ENCODE measurements at places on chromosomes 6 and 20.
A peak's percentile ranks its signal among the peaks of the same experiment; 100 is the strongest.

DNA sequence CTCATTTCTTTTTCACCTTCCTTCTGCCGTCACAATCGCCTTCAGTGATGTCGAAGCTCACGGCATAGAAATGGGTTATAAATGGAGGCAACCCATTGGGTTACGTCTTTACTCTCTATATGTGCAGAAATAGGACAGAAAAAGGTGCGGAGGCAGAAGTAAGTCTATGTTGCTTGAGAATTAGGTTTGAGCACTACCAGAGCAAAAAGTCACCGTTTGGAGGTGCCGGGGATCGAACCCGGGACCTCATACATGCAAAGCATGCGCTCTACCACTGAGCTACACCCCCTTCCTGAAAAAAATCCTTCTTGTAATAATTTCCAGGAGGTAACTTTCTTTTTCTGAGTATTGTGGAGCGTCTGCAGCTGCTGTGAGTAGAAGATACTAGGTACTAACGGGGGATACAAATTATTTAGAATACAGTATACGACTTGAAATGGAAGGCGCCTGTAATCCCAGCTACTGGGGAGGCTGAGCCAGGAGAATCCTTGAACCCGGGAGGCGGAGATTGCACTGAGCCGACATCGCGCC lies 134.2 kb downstream of the TRIM27 start:
- no peak for DNase-seq

GRCh38 chr6:163793011-163793983 lies 378.8 kb downstream of the QKI start:
- DNase-seq, result no peak

GRCh38 chr6:3001773-3002293 lies 2.1 kb downstream of the NQO2 start:
- DNase-seq, result no peak

GRCh38 chr6:35321091-35321490 lies 21.3 kb upstream of the PPARD start:
- no peak for DNase-seq

DNA sequence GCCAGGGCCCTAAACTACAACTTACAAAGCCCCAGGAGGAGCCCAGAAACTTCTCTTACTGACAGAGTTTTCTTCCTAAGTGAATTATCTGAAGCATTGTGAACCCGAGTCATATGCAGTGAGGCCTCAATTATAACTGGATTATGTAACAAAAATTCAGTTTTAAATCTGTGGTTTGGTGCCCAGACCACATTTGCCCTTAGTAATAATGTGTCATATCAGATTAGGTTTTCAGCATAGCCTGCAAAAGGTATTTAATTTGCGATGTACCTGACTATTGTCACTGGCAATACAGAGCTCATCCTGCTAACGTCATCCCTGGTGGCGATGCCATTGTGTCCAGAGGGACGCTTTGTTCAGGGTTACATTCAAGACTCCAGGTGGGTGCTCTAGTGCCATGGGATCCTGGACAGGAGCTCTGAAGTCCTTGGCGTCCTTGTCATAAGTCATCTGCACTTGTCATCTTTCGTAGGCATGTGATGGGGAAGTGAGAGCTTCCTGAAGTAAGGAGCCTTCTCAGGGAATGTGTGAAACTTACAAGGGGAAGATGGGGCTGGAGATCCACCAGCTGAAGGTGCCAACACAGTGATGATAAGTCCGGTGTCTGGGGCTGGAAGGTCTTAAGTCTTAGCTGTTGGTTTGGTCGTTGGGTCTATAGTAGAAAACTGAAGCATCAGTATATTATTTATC lies 65.1 kb downstream of the HIVEP1 start:
- DNase-seq, result no peak

DNA sequence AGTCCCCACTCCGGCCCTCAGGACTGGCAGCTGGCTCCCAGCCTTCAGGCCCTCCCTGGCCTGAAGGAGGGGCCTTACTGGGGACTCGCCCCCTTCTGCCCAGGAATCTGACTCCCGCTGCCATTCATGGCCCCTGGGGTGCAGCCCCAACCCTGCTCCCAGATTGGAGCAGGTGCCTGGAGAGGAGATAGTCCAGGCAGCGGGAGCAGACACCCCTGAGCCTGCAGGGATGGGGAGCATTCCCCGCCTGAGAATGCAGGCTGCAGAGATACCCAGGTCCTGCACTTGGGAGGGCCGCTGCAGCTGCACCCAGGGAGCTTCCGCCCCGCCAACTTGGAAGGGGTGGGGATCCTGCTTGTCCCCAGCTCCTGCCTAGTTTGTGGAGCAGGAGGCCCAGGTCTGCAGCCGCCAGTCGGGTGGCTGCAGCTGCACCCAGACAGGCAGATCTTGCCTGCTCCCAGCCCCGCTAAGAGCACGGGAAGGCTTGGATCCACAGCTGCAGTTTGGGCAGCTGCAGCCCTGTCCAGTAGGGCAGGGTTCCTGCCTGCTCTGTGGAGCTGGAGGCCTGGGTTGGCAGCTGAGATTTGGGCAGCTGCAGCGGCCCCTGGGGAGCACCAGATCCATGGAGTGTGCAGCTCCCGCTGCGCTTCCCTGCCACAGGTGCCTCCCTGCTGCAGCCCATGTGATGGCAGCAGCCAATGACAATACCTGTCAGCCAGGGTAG lies 5.2 kb downstream of the GTSF1L start:
- DNase-seq, result no peak

GRCh38 chr6:162408826-162409535 lies 318.6 kb downstream of the PRKN start:
- no peak for DNase-seq

GRCh38 chr20:44271915-44272663 lies 25.0 kb downstream of the GDAP1L1 start:
- DNase-seq, result no peak

DNA sequence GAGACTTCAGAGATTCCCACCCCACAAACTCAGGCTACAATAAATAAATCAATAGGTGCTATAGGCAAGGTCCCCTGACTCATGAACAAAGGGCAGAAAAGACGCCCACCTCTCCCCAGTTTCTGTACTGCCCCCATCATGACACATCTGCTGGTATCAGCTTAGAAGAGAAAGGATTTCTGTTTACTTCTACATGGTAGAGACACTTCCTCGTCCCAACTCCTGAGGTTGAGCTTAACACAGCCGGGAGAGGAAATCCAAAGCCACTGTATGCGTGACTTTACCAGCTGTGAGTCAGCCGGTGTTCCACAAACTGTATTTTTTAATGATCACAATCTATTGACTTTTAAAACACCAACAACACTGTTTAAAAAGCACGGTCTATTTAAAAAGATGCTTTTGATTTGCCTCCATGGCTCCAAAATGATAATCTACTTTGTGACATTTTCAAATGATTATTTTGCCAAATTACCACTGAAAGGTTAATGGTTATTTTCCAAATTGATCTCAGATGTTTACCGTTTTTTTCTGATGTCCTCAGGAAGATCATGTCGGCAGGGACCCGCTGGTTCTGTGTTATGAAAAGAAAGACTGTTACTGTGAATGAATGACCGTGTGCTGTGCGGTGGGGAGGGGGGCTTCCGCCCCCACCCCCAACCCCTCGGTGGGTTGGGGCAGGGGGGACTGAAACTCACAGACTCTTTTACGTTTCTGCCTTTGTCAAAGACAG lies 72.5 kb downstream of the ATP9A start:
- DNase-seq, result no peak

GRCh38 chr20:51612896-51613295 lies 70.4 kb upstream of the NFATC2 start:
- no peak for DNase-seq

- no peak for DNase-seq
Measured at GRCh38 chr6:156557251-156557910, 219.8 kb upstream of the ARID1B start.

- no peak for DNase-seq
Measured at GRCh38 chr6:138945354-138945753, 42.7 kb downstream of the REPS1 start.

GRCh38 chr6:4180652-4181255 lies 45.4 kb upstream of the ECI2 start:
- DNase-seq, result no peak

DNA sequence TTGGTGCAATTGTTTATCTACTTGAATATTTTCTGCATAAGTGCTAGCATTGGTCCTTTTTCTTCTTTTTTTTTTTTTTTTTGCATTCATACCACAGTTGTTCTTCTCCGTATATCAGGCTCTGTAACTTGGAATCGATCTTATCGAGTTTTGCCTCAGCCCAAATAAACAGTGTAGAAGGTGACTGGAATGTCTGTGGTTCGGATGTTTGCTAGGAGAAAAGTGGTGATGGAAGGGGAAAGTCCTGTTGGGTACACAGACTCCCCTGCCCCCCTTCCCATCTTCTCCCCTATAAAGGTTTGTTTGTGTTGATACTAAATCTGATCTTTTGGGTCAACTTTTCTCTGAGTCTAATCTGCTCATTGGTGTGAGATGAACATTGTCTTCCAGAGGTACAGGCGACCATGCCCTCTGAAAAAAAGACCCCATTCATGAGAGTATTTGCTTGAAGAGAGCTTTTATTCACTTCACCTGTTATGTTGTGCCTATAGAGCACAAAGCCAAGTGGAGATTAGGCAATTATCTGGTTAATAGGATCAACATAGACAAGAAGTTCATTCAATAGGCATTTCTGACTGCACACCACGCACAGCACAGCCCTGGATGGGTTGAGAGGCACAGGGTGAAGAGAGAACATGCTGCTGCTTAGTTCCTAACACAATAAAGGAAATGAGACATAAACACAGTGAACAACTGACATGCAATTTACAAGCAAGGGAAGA lies 620.0 kb downstream of the PKHD1 start:
- DNase-seq, result no peak

DNA sequence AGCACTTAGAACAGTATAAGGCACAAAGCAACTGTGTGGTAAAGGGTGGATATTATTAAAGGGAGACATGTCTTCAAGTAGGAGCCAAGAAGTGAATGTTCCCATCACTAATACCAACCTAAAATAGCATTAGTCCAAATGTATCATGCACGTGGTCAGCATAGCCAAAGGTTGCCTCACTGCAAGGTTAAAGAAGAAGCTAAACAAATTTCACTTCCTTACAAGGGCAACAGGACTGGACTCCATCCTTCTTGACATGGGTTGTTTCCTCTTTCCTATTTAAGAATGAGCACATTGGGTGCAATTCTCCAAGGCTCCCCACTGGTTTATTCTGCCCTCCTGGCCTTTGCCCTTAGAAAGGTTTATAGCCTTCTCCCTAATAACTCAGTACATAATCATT lies 186.7 kb downstream of the PHACTR1 start:
- DNase-seq, result no peak

DNA sequence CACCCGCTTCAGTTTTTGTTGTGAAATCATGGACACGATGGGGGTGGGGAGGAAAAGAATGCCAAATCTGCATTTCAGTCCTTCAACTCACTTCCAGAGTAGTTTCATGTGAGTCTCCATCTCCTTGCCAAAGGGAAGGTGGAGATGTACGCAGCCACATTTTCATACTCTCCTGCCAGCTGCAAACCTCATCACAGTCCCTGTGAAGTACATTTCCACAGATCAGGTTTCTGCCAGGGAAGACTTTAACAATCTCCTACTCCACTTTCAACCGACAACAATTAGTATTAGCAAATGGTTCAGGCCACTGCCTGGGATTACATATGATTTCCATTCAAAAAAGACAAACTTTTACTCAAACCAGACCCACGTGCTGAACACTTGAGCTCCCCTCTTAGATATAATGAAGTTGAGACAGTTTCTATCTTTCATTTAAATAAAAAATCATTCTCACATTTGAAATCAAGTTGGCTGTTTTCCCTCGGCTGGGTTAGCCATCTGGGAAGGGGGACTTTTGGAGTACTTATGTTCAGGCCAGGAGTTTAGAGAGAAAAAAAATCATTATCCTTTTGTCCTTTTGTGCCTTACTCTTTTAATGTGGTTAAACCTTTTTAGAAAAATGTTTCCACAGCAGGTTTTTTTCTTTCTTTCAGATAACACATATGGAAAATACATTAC lies 51.0 kb upstream of the CEP162 start:
- no peak for DNase-seq

DNA sequence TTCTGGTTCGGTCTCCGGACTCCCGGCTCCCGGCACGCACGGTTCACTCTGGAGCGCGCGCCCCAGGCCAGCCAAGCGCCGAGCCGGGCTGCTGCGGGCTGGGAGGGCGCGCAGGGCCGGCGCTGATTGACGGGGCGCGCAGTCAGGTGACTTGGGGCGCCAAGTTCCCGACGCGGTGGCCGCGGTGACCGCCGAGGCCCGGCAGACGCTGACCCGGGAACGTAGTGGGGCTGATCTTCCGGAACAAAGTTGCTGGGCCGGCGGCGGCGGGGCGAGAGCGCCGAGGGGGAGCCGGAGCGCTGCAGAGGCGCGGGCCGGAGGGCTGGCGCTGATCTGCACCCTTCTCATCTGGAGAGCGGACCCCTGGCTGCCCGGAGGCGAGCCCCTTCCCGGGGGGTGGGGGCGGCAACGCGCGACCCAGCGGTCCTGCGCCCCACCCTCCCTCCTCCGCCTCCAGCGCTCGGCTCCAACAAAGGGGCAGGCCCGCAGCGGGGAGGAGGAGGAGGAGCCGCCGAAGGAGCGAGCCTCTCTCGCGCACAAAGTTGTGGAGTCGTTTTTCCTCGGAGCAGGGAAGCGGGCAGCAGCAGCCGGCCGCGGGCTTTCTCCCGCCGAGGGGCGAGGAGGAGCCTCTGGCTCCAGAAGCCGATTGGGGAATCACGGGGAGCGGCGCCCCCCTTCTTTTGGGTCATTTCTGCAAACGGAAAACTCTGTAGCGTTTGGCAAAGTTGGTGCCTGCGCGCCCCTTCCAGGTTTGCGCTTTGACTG lies at the start of gene UTRN:
TSS of gene UTRN (plus strand) at position 553 of the 765 bp plus-strand sequence. CDS start 6,494 bp downstream, outside the sequence.
- no peak for DNase-seq

- no peak for DNase-seq
Measured at GRCh38 chr6:44356487-44356886, 14.0 kb downstream of the SPATS1 start.

GRCh38 chr6:53803081-53803860 lies 8.5 kb downstream of the LRRC1 start:
- DNase-seq, result no peak

- DNase-seq, result peak; percentile 4
Measured at GRCh38 chr6:145731447-145731846, 3.9 kb downstream of the EPM2A start.

Data from activated T-helper 9 cell treated with anti-CD3 and anti-CD28 coated beads, Interleukin-2, amount 50 U/mL, for 16 hours (primary cell).